ENCODE measurements at places on chromosomes 2 and 18.

GRCh38 chr2:112301171-112301584 is 25.8 kb downstream of the ZC3H6 start:
- no peak for DNase-seq

- no peak for DNase-seq
Measured at GRCh38 chr2:129061069-129061768, 742.6 kb upstream of the HS6ST1 start.

- DNase-seq, result peak; percentile 57
Measured at GRCh38 chr2:40592218-40592617, 140.3 kb upstream of the SLC8A1 start.

DNA sequence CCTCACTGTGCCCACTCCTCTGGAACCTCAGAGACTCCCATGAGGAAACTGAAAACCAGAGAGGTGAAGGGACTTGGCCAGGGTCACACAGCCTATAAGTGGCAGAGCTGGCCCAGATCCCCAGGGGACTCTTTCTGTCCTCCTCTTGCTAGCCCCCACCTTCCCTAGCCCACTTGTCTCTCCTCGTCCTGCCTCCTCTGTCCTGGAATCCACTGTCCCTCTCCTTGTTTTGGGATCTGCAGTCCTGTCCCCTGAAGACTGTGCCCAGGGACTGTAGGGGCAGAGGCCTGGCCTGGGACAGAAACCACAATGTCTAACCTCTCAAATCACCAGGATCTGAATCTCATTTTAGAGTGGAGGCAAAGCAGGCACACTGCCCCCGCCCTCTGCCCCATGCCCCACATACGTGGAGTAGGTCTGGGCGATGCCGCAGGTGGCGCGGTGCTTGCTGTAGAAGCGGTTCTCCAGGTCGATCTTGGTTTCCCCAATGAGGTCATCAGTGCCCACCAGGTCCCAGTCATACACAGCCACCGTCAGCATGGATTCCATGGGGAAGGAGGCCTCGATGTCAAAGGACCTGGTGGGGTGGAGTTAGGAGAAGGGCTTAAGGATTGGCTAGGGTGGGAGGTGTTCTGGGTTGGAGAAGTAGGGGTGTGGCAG is 12.5 kb downstream of the OTOF start:
- DNase-seq, result no peak
